ELR (cell line): ENCODE measurements at places on chromosomes 3 and 15.

GRCh38 chr15:39580117-39580484 lies 778 bp upstream of the THBS1 start:
- DNase-seq: peak; percentile 93

DNA sequence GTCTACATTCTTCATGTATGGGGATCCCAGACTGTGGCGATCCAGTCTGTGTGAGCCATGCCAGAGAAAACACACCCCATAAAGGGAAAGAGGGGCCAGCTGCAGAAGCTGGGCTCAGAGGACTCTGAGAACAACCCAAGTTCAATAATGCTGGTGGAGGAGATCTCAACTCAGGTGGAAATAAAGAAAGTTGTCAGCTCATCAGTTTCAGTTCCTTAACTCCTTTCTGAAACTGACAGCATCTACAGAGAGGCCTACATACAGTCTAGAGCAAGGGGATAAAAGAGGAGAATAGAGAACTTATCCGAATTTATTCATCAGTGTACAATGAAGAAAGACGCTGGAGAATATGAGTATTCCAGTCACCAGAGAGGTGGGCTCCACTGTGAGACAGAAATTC lies 77.0 kb downstream of the NTRK3 start:
- DNase-seq: no peak

- peak; percentile 91 for DNase-seq
Observed at GRCh38 chr3:65402597-65402996, 636.1 kb downstream of the MAGI1 start.

GRCh38 chr3:24242012-24242698 lies 252.5 kb downstream of the THRB start:
- DNase-seq: peak; percentile 79

GRCh38 chr15:46921891-46922290 lies 795.4 kb upstream of the SEMA6D start:
- no peak for DNase-seq

GRCh38 chr3:87268646-87269211 lies 7.7 kb downstream of the POU1F1 start:
- DNase-seq: peak; percentile 13

DNA sequence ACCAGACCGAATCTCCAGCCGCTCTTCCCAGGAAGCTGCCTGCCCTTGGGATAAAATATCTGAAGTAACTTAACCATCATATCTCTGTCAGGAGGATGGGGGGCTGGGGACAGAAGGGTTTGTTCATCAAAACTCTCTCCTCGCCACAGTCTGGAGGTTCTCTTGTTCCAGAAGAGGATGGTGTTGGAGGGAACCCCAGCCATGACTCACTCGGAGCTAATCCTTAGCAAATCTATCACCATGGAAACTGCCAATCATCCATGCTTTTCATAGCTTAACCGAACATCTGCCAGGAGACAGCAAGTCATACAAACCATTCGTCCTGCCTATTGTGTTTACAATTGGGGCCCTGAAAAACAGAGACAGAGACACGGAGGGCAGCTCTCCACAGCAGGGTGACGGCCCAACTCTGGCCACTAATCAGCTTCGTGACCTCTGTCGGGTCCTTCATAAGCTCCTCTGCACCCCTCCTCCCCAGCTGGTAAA lies 73.8 kb upstream of the HEG1 start:
- peak; percentile 98 for DNase-seq

GRCh38 chr3:197854596-197855343 lies 63.7 kb downstream of the LRCH3 start:
- DNase-seq: peak; percentile 96

DNA sequence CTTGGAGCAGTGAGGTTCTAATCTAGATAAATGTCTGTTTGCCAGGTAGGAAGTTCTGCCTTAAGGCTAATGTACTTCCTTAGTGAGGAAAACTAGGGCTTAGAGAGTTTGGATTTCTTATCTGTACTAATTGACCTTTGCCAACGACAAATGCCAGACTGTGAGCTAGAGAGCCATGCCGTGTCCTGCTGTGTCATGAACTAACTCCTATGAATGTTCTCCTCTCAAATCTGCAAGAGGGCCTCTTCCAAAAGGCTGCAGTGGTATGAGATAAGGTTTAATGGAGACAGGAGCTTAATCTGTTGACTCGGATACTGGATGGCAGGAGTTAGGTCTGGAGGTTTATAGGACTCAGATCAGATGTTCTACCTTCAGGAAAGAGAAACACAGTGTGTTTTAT lies 524.9 kb downstream of the NTRK3 start:
- no peak for DNase-seq

DNA sequence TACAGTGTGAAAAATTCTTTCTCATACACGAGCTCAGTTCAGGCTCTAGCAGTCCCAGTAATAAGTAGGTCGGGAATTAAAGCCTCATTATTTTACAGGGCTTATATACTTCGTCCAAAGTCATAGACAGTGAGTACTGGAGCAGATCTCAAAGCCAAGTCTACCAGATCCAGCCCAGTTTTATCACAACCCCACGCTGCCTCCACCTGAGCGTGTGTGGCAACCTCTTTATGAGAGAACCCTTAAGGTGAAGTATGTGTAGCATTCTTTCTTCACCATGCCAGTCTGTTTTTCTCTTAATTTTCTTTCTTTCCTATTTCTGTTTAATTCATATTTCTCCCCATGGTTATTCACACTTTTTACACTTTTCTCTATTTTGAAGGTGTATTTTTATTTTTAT lies 574.6 kb upstream of the ARPP21 start:
- no peak for DNase-seq

DNA sequence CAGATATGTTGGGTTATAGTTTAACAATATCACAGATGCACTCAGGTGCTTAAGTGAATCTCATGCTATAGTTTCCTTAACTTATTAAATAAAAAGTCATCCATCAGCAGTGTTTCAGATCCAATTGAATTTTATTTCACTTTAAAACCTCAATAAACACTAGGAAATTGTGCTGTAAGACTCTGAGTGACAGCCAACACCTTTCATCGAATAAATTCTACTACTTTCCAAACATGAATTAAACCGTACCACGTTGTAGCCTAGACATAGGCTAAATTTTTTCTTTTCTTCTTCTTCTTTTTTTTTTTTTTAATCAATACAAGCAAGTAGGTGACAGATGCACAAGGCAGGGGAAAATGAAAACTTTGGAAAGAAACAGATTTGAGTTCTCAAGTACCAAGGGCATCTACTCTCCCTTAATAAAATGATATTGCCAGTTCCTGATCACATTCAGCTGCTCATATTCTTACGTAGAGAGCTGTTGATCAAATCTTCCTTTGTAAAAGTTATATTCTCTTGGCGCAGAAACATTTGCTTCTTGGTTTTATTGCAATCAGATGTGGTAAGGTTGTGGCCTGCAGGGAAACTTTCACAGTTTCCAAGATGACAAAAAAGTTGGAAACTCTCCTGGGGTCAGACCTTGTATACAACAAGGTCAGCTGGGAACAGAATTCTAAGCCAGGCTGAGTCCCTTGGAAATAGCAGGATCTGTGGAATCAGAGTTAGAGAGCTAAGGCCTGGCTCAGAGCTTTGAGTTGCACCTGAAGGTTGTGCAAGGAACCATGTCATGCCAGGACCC lies 147.7 kb downstream of the CD47 start:
- no peak for DNase-seq

DNA sequence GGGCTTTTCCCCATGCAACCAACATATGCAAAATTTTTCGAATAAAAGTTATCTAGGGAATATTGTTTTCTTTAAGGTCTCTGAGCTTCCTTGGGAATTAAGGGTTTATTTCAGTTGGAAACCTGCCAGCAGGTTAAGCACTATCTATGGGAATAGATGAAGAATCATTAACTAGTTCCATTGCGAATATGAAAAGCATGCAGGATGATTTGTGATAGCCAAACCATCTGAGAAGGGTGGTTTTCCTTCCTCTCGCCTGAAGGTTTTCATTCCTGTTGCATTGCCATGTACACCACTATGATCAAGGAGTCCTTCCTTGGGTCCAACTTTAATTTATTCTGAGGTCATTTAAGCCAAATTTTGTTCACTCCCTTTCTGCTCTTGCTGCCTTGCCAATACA lies 184.9 kb downstream of the NR2F2 start:
- no peak for DNase-seq

DNA sequence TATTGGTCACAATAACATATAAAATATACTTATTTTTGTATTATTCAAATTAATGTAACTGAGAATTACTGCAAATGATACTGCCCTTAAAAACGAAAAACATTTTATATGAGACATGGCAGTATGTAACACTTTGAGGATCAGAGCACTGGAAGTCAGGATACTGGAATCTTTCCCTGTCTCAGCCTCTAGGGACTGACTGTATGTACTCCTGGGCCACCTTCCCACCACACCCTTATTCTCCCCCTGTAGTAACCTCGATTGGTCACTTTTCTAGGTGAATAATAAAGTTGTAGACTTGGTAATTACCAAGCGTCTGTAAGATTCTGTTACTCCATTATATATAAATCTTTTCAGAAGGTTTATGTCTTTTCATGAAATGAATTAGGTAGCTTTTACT lies 43.0 kb downstream of the LRRC49 start:
- peak; percentile 2 for DNase-seq

- DNase-seq: peak; percentile 85
Observed at GRCh38 chr15:89587955-89588354, 12.7 kb downstream of the TICRR start.

GRCh38 chr3:25863011-25863415 lies 73.1 kb downstream of the OXSM start:
- no peak for DNase-seq

DNA sequence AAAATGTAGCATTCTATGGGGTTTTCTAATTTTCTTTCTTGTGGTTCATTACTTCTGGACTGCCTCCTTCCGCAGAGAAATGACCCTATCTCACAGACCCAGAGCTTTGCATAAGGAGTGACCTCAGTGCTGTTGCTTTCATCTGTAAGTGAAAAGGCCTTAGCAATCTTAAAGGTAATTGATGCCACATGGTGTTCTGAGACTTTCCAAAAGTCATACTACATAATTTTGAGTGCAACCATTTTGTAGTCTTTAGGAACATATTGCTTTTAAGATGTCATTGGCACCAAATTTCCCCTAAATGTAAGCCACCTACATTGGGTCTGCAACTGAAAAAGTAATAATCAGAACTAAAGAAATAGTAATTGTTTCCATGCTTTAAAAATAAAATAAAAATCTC lies 9.2 kb upstream of the HHLA2 start:
- DNase-seq: no peak

DNA sequence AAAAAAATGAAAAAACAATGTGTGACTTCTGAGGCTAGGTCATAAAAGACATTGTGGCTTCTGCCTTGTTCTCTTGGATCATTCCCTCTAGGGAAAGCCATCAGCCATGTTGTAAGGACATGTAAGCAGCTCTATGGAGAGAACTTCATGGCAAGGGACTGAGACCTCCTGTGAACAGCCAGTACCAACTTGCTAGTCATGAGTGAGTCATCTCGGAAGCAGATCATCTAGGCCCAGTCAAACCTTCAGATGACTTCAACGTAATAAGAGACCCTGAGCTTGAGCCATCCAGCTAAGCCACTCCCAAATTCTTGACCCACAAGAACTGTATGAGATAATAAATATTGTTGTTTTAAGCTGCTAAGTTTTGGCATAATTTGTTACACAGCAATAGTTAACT lies 4.9 kb downstream of the MON1A start:
- peak; percentile 88 for DNase-seq

- DNase-seq: no peak
Observed at GRCh38 chr3:73894474-73895213, 269.9 kb upstream of the PDZRN3 start.

GRCh38 chr15:42138411-42138810 lies 18.0 kb downstream of the PLA2G4F start:
- no peak for DNase-seq

GRCh38 chr3:2706836-2707210 lies 403.4 kb downstream of the IL5RA start:
- DNase-seq: no peak

GRCh38 chr3:80994085-80994665 lies 767.3 kb downstream of the GBE1 start:
- DNase-seq: peak; percentile 3

GRCh38 chr3:59374091-59374817 lies 324.4 kb upstream of the CFAP20DC start:
- DNase-seq: no peak

GRCh38 chr3:72273615-72274014 lies 488.7 kb upstream of the PROK2 start:
- peak; percentile 29 for DNase-seq

- DNase-seq: no peak
Observed at GRCh38 chr15:49827311-49827710, 206.5 kb downstream of the DTWD1 start.

- DNase-seq: peak; percentile 22
Observed at GRCh38 chr3:101084404-101084803, 91.2 kb upstream of the ABI3BP start.

DNA sequence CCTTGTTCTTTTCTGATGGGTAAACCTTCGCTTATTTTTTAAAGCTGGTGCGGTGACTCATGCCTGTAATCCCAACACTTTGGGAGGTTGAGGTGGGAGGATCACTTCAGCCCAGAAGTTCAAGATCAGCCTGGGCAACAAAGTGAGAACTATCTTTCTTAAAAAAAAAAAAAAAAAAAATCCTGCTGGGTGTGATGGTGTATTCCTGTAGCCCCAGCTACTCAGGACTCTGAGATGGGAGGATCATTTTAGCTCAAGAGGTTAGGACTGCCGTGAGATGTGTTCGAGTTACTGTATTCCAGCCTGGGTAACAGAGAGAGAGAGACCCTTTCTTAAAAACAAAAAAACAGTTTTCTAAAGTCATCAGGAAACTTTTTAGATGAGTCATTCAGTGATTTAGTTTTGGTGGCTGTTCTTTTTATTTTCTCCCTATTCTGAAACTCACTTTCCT lies 37.7 kb downstream of the SLMAP start:
- DNase-seq: peak; percentile 42

GRCh38 chr15:47736143-47736786 lies 19.0 kb downstream of the SEMA6D start:
- DNase-seq: no peak
